Caki2 (cell line): ENCODE measurements at places on chromosomes 5 and 9.

GRCh38 chr9:123421186-123421585, 65.2 kb downstream of the CRB2 start:
- DNase-seq: no peak

DNA sequence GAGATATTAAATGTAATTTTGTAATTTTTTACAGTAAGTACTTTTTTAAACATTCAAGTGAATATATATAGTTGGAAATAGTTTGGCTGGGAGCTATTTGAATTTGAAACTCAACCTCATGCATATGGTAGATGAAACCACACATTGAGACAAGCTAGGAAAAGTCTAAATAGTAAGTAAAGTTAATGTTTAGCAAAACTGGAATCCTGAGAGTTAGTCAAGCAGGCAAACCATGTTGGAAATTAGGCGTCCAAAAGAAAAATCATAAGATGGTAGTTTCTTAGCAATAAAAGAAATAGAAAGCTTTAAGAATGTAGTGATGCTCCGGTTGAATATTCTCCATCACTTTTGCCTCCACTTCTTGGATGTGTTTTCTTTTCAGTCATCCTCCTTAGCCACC, 657.1 kb upstream of the CDH10 start:
- peak; percentile 48 for DNase-seq

DNA sequence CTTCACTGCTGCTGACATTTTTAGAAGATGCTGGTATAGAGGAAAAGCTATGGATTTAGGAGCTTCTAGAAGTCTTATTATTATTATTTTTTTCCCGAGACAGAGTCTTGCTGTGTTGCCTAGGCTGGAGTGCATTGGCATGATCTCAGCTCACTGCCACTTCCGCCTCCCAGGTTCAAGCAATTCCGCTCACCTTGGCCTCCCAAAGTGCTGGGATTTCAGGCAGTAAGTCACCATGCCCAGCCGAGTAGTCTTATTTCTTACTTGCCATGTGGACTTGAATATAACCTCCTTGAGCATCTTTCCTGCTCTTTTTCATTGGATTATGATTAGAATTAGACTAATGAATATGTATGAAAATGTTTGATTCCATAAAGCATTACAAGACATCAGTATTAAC, 119.5 kb downstream of the NR3C1 start:
- no peak for DNase-seq

DNA sequence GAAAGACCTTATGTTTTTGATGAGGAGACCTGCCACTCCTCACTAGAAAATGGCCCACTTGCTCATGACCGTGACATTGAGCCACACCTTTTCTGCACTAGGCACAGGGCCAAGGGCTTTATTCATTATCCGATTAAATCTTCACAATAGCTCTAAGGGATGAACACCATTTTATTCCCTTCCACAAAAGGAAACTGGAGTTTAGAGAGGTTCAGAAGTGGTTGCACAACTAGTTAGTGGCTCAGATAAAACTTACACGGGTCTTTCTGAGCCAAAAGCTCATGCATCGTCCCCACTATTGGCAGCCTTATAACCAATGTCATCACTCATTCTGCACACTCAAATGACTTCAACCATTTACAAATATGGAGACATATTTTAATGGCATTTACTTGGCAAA, 39.4 kb downstream of the SUSD1 start:
- DNase-seq: no peak

GRCh38 chr9:88652876-88653275, 117.9 kb downstream of the NXNL2 start:
- DNase-seq: no peak
